ENCODE measurements at places on chromosomes 2 and 18. TPM values are rescaled to one million over a fixed set of nuclear protein-coding genes. Genes with fewer than 3 reads are reported as not detected.

GRCh38 chr18:50307738-50308470 lies 20.4 kb upstream of the CXXC1 start:
- H3K4me3 ChIP-seq: peak overlapping the region; percentile 50
- H3K4me1 ChIP-seq: no peaks in the 10 kb centered on the region
- peak; percentile 92 for DNase-seq
- peaks cover 28% of the 10 kb centered on the region for H3K27me3 ChIP-seq
- no peak overlapping the region for H3K27ac ChIP-seq
- no peaks in the 10 kb centered on the region for H3K36me3 ChIP-seq

- no peak for DNase-seq
- H3K27me3 ChIP-seq: peaks cover 4% of the 10 kb centered on the region
- no peak overlapping the region for H3K27ac ChIP-seq
- H3K4me3 ChIP-seq: no peak overlapping the region
- no peaks in the 10 kb centered on the region for H3K36me3 ChIP-seq
Measured at GRCh38 chr2:218032336-218033171, 29.8 kb upstream of the TNS1 start.

DNA sequence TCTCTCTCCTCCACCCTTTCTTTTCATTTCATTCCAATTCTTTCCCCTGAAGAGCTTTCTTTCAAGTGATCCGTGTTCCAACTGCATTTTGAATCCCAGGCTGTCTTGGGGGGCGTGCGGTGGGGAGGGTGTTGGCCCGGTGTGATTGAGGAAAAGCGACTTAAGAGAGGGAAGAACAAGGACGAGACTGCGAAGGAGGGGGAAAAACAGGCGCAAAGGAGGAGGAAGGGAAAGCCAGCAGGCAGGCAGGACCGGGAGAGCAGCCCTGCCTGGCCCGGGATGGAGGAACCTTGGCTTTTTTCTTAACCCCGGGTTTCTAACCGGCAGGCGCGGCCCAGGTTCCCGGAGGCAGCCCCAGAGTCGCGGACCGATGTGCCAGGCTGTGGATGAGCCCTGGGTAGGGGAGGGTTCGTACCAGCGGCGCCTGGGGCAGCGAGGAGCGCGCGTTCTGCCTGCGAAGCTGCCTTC lies 1.3 kb downstream of the ADCYAP1 start:
- no peak overlapping the region for H3K4me3 ChIP-seq
- H3K4me1 ChIP-seq: peaks cover 28% of the 10 kb centered on the region
- peaks cover 97% of the 10 kb centered on the region for H3K27me3 ChIP-seq
- no peak for DNase-seq
- no peak overlapping the region for H3K27ac ChIP-seq

- H3K27me3 ChIP-seq: no peaks in the 10 kb centered on the region
- H3K27ac ChIP-seq: peak overlapping the region; percentile 63
- H3K4me1 ChIP-seq: peaks cover 38% of the 10 kb centered on the region
- DNase-seq: no peak
- no peaks in the 10 kb centered on the region for H3K36me3 ChIP-seq
- H3K4me3 ChIP-seq: no peak overlapping the region
Measured at GRCh38 chr18:22471546-22472131, 53.9 kb upstream of the CTAGE1 start.

GRCh38 chr2:99481941-99482340 lies 7.9 kb downstream of the REV1 start:
- H3K27me3 ChIP-seq: no peaks in the 10 kb centered on the region
- peaks cover 32% of the 10 kb centered on the region for H3K4me1 ChIP-seq
- no peak overlapping the region for H3K4me3 ChIP-seq
- H3K27ac ChIP-seq: no peak overlapping the region
- no peak for DNase-seq

GRCh38 chr2:32228181-32228580 lies 36.5 kb downstream of the NLRC4 start:
- H3K27ac ChIP-seq: no peak overlapping the region
- DNase-seq: no peak
- no peaks in the 10 kb centered on the region for H3K4me1 ChIP-seq
- peaks cover 29% of the 10 kb centered on the region for H3K36me3 ChIP-seq
- no peaks in the 10 kb centered on the region for H3K27me3 ChIP-seq

DNA sequence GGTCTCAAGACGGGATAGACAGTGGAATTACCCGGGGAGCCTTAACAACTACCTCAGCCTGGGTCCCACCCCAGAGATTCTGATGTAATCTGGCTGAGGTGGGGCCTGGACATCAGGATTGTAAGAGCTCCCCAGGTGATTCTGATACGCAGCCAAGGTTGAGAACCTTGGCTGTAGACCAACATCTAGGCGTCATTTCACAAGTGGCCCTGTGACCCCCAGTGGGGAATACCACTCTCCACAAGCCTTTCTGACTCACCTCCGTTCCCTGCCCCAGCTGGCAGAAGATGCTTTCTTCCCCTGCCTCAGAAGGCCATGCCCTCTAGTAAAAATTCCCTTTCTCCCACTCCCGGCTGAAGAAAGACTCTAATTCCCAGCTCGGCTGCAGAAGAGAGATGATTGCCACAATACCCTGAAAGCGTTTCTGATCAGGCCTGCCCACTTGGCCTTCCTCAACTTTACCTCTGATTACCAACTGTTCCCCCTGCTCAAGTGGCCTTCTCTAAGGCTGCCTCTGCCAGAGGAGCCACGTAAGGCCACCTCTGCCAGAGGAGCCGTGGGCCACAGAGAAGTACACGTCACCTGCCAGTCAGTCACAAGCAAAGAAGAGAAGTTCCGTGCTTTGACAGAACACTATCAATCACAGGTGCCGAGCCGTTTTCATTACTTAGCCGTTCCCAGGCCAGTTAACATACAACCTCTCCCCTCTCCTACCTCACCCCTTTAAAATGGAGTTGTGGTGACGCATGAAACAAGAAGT lies 116.8 kb upstream of the PKDCC start:
- no peaks in the 10 kb centered on the region for H3K27me3 ChIP-seq
- no peaks in the 10 kb centered on the region for H3K36me3 ChIP-seq
- no peak overlapping the region for H3K27ac ChIP-seq
- peaks cover 8% of the 10 kb centered on the region for H3K4me1 ChIP-seq

DNA sequence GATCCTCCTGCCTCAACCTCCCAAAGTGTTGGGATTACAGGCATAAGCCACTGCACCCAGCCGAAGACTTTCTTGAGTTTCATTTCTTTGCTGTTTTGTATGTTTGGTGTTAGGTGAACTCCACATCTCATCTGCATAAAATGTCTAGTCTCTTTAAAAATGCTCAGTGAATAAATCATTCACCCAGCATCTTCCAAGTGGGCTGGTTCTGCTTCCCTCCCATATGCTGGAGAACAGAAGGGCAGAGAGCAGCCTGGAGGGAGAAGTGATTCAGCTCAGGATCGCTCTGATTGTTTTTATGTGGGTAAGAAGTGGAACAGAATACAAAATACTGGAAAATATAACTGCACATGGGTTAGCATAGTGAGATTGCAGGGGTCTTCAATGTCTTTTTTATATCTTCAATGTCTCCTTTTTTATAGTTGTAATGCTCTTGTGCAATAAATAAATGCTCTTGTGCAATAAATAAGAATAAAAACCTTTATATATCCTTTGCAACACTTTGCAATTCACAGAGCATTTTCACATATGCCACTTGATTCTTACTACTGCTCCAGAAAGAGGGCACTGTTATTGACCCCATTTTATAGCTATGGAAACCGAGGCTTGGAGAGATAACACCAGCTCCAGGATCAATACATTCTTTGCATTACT lies 253.0 kb upstream of the NCKAP5 start:
- H3K4me1 ChIP-seq: peaks cover 9% of the 10 kb centered on the region
- H3K27ac ChIP-seq: no peak overlapping the region
- no peaks in the 10 kb centered on the region for H3K27me3 ChIP-seq
- no peak overlapping the region for H3K4me3 ChIP-seq
- DNase-seq: no peak

DNA sequence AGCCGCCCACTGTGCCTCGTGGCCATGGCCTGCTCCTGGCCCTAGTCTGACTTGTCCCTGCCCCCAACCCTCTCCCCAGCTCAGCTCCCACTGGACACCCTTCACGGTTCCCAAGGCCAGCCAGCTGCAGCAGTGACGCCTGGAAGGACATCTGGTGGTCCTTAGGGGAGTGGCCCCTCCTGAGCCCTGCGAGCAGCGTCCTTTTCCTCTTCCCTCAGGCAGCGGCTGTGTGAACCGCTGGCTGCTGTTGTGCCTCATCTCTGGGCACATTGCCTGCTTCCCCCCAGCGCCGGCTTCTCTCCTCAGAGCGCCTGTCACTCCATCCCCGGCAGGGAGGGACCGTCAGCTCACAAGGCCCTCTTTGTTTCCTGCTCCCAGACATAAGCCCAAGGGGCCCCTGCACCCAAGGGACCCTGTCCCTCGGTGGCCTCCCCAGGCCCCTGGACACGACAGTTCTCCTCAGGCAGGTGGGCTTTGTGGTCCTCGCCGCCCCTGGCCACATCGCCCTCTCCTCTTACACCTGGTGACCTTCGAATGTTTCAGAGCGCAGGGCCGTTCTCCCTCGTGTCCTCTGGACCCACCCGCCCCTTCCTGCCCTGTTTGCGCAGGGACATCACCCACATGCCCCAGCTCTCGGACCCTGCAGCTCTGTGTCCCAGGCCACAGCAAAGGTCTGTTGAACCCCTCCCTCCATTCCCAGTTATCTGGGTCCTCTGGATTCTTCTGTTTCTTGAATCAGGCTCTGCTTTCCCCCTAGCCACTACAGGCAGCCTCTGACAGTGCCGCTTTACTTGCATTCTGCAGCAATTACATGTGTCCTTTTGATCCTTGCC lies 35.8 kb downstream of the ANO7 start:
- no peak overlapping the region for H3K4me3 ChIP-seq
- H3K36me3 ChIP-seq: peaks cover 36% of the 10 kb centered on the region
- H3K27me3 ChIP-seq: no peaks in the 10 kb centered on the region
- DNase-seq: no peak
- no peak overlapping the region for H3K27ac ChIP-seq
- H3K4me1 ChIP-seq: peaks cover 1% of the 10 kb centered on the region

- no peak overlapping the region for H3K27ac ChIP-seq
- DNase-seq: no peak
- H3K4me1 ChIP-seq: no peaks in the 10 kb centered on the region
- no peak overlapping the region for H3K4me3 ChIP-seq
- no peaks in the 10 kb centered on the region for H3K27me3 ChIP-seq
Measured at GRCh38 chr2:7813541-7814292, 868.1 kb upstream of the ID2 start.

DNA sequence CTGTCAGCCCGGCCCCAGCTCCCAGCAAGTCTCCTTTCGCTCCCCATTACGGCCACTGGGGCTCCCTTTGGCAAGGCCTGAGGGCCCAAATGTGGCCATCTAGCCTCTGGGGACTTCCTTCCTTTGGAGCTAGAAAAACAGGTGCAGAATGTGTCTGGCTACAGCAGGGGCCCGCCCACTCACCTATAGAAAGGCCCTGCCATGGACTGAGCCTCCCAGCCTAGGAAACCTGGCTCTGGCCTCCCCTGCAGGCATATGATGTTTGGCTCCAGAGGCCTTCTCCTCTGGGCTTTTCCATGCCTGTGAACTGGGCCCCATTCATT lies 55.3 kb upstream of the ALPP start:
- no peak for DNase-seq
- H3K4me3 ChIP-seq: no peak overlapping the region
- H3K4me1 ChIP-seq: no peaks in the 10 kb centered on the region
- no peaks in the 10 kb centered on the region for H3K27me3 ChIP-seq
- no peak overlapping the region for H3K27ac ChIP-seq

KRTCAP3 gene
- total RNA-seq: 22.5 TPM

DNA sequence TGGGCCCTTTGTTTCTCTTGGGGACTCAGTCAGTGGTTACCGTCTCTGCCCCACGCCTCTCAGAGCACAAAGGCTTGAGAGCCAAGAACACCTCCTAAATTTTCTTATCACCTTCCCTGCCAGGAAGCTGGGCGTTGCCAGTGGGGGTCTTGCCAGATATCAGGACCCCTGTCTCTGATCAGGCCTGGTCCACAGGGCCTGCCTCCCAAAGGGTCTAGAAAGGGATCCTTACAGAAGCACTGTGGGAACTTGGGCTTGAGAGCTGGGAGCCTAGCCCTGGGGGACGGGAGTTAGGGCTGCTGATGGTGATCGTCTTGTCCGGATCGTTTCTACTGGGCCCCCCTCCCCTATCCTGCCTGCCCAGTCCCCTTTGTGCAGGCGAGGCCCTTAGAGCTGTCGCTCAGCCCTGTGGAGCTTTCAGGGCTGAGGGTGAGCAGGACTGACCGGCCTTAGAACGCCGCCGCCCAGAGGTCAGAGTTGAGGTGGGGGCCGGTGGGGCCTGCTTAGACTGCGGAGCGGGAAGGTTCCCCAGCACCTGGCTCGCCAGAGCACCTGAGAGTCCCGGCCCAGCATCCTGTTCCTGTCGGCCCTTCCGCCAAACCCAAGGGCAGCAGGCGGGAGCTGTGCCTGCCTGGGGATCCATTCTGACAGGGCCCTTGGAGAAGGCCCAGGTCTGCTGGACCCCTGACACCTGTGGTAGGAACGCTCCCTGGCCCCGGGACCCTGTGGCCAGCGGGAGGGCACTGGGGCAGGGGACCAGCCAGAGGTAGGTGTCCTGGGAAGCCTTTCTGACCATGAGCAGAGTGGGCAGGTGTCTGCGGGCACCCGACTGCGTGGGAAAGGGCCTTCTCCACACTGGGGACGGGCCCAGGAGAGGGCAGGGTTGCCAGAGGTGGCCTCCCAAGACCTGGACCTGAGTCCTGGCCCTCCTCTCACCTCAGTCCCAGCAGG lies 956 bp downstream of the ESPNL start:
- DNase-seq: peak; percentile 57
- H3K4me1 ChIP-seq: no peaks in the 10 kb centered on the region
- no peaks in the 10 kb centered on the region for H3K36me3 ChIP-seq
- no peaks in the 10 kb centered on the region for H3K27me3 ChIP-seq

DNA sequence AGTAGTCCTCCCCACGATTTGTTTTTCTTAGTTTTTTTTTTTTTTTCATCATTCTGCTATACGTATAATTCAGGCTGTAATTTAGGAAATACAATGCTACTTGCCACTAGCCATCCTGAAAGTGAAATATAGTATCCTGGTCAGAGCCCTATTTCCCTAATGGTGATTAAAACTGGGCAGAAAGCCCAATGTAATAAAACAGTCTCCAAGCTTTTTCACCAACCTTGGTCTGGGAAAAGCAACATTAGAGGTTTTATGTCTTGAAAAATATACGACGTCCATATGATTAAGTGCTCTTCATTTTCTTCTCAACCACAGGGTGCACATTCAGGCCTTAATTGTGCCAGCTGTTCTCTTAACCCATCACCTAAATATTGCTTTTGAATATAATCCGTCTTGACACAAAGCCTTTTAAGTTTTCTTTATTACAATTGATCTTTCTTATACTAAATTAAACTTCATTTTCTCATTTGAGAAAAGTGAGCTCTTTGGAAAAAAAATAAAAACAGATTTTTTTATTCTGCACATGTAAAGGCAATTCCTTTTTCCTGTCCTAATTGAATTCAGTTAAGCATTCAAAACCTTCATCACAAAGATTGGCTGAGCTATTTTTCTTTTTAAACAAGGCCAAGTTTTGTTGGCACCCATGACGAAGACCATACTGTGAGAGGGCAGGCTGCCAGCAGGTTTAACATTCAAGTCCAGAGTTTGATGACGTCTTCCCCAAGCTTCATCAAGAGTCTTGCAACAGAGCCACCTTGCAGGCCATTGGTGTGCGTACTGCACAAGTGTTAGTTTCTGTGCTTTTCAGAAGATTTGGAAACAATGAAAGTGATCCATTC lies 52.7 kb downstream of the MAP2 start:
- no peak overlapping the region for H3K4me3 ChIP-seq
- H3K27ac ChIP-seq: no peak overlapping the region
- H3K27me3 ChIP-seq: no peaks in the 10 kb centered on the region
- DNase-seq: no peak
- H3K36me3 ChIP-seq: no peaks in the 10 kb centered on the region
- H3K4me1 ChIP-seq: peaks cover 17% of the 10 kb centered on the region

GRCh38 chr2:202982779-202983491 lies 31.7 kb upstream of the NBEAL1 start:
- no peak for DNase-seq
- H3K27ac ChIP-seq: no peak overlapping the region
- no peak overlapping the region for H3K4me3 ChIP-seq
- no peaks in the 10 kb centered on the region for H3K36me3 ChIP-seq

Data from upper lobe of right lung (tissue), 1 donor.